HT1080 (cell line): ENCODE measurements at places on chromosomes 7 and 10.

DNA sequence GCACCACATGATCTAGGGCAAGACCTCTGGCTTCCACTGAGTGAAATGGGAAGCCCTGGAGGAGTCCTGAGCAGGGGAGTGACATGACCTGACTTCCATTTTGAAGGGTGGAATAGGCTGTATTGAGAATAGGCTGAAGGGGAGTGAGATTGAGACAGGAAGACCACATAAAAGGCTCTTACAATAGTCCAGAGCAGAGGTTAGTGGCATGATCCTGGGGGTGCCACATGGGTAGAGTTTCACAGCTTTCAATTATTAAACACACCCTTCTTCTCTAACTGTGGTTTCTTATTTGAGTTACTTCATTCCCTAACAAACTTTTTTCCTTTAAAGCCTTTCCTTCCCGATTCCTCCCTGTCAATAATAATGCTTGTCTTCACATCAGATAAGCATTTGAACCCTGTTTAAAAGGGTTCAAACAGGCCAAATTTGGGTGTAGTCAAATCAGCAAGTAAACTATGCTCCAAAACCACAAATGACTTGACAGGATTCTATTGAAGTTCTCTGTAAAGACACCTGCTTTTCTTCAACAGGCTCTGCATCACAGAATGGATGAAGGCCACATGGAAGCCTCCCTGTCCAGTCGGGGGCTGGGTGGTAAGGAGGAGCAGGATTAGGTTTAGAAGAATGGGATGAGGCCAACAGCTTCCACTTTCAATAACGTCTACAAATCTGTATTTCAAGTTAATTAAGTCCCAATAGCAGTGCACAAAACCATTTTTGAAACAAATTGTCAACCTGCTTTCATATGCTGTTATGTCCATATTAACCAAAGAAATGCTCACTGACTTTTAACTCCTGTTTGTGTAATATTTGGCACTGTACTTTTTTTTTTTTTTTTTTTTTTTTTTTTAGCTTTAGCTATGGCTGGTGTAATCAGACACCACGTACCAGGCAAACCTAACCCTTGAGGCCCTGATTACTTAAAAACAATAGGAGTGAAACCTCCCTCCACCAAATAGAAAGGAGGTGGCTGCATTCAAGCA is 131.9 kb downstream of the NRCAM start:
- no peak for DNase-seq

DNA sequence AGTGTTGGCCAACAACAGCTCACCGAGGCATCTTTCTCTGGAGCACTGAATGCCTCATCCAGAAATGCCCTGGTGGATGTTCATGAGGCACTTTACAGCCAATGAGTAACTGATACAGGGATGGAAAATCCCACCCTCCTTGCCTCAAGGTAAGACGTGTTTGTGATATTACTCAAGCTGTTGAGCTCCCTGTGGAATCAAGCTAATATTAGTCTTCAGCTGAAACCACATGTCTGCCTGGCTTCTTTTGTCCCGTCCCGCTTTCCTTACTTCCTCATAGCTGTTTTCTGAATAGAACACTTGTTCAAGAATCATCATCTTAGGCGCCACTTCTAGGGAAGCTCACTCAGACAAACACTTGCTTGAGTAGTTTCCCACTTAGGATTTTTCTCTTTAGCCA is 422.4 kb downstream of the INHBA start:
- no peak for DNase-seq

GRCh38 chr7:65951837-65952578 is 30.0 kb downstream of the GUSB start:
- no peak for DNase-seq

- DNase-seq: no peak
Observed at GRCh38 chr10:61944410-61945147, 43.1 kb downstream of the ARID5B start.
